ENCODE measurements at places on chromosomes 5 and 9.

DNA sequence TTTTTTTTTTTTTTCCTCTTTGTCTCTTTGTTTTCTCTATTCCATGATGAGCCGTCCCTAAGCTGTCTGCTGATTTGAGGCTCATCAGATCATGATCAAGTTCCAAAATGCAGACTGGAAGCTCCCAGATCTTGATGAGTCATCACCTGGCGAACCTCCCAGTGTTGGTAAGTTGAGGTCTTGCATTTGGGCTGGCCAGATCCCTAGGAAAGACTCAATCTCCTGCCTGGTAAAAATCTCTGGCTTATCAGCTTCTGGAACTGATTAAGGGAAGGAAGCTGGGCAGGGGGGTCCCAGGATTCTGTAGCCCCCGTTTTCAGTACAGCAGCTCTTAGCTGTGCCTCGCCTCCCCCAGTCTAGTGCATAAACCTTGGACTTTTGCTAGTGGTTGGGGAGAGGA lies 69.0 kb downstream of the TSPAN17 start:
- no peak for DNase-seq

- no peak for DNase-seq
Measured at GRCh38 chr5:6633469-6634245, 417 bp downstream of the SRD5A1 start.

GRCh38 chr9:98787766-98788335 lies 8.5 kb downstream of the ANKS6 start:
- DNase-seq: no peak

DNA sequence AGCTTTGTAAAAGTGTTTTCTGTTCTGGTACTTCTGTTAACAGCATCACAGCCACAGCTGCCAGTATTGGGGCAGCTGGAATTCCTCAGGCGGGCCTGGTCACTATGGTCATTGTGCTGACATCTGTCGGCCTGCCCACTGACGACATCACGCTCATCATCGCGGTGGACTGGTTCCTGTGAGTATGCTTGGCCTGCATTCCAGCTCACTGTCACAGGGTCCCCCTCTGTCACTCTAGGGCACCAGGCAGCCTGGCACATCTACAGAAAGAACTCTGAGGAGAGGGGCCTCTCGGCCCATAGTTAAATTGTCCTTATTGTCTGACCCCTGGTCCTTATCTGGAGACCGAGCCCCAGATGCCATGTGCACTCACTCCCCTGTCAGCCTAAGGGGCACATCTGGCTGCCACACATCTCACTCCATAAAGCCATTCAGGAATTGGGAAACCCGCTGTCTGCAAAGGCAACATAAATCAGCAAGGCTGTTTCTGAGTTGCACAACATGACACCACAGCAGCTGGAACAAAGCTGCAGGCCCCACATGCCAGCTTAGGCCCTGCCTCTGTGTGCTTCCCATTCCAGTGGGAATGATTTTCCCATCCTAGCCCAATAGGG lies 77.5 kb downstream of the SLC1A3 start:
- no peak for DNase-seq

DNA sequence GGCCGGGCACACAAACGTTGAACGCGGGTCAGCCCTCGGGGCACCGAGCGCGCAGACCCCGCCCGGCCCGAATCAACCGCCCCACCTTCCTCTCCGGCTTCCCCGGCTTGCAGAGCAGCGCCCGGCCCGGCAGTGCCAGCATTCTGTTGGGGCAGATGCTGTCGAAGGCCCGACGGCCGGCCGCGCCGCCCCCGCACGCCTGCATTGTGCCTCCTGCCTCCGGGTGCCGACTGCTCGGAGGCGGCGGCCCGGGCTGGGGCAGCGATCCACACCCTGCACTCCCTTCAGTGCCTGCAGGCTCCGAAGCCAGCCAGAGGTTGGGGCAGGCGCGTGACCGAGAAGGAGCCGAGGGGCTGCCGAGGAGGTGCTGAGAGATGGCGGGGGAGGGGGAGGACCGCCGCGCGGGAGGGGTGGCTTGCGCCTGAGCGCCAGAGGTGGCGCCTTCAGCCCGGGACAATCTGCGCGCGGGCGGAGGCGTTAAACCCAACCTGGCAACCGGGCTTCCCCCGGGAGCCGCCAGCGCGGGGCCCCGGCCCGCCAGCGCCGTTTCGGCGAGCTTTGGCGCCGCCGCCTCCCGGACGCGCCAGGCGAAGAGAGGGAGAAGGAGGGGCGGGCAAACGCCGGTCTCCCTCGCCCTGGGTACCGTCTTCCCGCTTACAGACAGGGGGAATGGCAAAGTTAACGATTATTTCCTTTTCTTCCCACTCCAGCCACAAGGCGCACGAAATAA lies at the start of gene MCIDAS:
TSS of gene MCIDAS (minus strand) at position 382 of the 730 bp plus-strand sequence. CDS start at position 205, 177 bp downstream.
- no peak for DNase-seq

DNA sequence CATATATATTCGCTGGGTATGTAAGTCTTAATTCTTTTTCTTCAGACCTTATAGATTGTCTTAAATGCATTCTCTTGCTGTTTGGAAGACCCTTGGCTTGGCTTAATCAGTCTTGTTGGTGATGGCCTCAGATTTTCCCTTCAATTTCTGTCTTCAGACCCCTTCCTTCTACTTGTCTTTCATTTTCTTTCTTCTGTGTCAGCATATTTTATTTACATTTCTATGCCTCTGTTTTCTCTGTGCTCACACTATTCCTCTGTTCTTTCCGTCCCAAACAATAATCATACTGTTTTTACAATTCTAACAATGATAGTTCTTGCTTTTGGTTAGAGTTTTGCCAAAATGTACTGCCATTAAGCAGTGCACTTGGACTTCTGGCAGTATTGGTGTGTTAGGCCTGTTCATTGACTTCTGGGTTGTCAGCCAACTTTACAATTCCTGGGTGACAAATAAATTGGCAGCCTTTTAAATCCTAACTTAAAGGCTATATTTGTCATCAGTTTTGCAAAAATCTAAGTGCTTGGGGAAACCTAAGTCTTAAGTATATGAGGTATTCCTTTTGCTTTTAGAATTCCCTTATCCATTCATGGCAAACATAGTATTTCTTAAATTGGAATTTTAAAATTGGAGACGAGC lies 8.0 kb downstream of the SRFBP1 start:
- DNase-seq: no peak

DNA sequence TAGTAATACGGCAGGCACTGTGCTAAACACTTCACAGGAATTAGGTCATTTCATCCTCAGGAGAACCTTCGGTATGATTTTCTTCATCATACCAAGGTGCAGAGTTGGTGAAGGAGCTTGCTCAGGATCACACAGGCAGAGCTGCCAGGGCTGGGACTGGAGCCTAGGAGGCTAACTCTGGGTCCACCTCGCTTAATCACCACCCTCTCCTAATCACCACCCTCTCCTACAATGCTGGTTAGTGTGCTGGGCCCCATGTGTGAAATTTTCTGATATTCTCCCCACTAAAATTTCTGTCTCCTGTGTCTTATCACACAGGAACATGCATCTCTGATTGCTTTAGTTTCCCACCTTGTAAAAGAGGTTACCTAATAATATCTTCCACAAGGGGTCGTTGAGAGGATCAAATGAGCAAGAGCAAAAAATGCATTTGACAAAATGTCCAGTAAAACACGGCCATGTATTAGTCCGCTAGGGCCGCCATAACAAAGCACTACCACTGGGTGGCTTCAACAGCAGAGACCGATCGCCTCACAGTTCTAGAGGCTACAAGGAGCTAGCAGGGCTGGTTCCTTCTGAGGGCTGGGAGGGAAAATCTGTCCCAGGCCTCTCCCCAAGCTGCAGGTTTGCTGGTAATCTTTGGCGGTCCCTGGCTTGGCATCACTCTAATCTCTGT lies 128.2 kb upstream of the NFIB start:
- no peak for DNase-seq

GRCh38 chr9:133934482-133935232 lies 57.5 kb downstream of the VAV2 start:
- no peak for DNase-seq

DNA sequence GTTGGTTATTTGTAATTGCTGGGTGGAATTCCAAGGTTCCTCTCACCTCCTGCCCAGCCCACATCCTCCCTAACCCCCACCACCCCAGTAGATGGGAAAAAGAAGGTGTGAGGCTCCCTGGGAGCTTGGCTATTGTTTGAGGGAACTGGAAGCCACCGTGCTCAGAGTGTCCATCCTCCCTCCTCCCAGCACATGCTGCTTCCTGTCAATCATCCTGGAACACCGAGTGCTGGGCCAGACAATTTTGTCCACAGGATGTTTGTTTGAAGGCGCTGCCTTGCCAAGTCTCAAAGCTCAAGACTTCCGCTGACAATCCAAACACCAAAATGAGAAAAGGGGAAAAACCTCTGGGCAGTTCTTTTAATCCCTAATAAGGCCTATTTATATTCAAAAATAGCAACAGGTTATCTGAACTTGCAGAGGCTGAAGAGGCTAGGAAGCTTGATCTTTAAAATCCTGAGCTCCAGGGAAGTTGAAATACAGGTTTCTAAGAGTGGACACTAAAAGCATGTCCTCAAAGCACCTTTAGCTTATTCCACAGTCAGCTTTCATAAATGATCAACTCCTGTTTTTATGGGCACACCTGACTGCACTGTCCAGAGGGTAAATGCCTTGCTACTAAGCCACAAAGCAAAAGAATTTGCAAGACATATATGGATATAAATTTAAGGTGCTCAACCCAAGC lies 286.7 kb downstream of the NFIB start:
- DNase-seq: no peak

DNA sequence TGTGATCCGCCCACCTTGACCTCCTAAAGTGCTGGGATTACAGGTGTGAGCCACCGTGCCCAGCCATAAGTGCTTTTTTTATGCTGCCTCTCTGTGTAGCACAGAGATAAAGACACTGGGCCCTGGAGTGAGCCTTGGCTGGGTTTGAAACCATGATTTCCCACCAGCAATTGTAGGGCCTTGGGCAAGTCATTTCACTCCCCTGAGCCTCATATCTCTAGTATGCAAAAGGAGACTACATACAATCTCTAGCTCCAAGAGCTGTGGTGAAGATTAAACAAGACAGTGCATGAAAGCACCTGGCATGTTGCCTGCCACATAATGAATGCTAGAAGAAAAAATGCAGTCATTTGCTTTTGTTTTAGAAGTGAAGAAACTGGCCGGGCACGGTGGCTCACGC lies 3.9 kb downstream of the FABP6 start:
- no peak for DNase-seq

DNA sequence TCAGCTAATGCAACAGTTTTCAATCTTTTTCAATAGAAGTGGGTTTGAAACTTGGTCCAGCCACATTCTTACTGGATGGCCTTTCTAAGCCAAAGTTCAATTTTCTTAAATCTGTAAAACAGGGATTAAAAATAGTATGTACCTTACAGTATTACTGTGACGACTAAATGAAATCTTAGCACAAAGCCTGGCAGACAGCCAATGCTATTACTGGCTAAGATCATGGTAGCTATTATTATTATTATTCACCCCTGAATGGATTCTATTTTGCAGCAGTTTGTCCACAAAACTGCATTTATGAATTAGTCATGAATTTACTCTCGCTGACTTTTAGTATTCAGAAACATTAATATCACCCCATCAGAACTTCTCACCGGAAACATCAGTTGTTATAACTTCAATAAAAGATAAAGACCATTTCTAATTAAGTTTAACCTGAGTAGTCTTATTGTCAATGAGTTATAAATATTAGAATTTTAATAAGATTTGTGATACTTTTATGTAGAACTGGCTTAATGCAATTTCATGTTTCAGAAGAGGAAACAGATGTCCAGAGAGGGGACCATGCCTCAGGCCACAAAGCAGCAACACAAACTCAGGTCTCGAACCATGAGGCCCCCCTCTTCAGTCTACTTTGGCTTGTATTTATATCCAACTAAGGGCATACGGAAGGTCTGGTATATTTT lies 468.2 kb downstream of the ARHGEF28 start:
- no peak for DNase-seq

DNA sequence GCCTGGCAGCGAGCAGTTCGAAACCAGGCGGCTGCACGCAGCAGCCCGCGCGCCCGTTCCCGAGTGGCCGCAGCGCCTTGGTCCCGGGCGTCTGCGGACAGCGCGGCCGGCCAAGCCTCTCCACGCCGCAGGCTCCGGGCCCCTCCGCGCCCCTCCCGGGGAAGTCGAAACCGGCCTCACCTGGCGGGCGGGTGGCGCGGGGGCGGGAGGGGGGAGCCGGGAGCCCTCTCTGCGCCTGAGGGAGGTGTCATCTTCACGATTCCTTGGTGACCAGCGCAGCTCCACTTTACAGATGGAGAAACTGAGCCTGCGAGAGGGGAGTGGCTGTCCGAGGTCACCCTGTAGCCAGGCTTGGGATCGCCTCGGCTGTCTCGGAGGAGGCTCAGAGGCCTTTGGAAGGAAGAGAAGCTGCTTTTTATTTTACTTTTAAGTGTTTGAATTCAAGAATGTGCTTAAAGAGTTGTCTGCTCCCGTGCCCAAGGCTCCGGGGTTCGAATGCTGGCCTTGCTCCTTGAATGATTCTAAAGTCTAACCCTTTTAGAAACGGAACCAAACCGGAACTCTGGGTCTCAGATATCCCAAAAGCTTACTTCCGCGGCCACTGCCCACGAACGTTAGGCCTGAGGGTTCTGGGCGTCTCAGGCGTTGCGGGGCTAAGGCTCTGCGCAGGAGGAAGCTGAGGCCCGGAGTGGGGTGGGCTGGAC lies 662 bp downstream of the SUSD3 start:
- no peak for DNase-seq

GRCh38 chr5:159104051-159104651 lies 4.4 kb upstream of the EBF1 start:
- DNase-seq: no peak

- no peak for DNase-seq
Measured at GRCh38 chr9:12633016-12633765, 60.0 kb upstream of the TYRP1 start.

GRCh38 chr5:172731680-172732074 lies 39.3 kb downstream of the DUSP1 start:
- DNase-seq: no peak

- DNase-seq: no peak
Measured at GRCh38 chr5:38697013-38697412, 140.6 kb upstream of the LIFR start.

DNA sequence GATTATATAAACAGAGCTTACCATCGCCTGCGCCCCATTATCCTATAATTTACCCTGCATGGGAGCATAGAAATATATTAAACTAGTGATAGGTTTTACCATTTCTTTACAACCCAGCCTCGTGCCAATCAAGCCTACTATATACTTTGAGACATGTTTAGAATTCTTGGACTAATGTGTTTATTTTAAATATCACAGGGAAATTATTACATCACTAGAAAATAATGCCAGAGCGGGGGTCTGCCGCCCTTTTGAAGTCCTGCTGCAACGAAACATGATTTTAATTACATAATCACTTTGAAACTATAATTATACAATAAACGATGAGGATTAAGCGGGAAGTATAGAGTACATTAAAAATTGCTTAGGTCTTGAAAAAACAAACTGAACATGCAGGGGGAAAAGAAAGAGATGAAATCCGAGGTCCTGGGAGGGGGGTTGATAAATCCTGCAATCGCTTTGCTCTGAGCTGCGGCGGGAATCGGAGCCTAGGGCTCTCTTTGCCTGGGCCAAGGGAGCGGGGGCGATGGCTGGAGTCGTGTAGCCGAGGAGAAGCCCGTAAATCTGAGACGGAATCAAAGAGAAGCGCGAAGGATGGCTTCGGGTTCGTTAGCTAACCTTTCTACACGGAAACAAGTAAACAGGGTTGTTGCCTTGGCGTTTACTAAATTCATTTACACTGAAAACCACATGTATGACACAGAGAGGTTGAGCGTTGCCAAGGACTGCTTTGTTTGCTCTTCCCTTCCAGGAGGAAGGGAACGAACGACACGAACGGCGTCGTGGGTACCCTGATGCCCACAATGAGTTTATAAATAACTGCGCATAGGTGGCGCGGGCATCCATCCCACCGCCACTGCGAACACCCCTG lies 127.6 kb downstream of the TMEM174 start:
- no peak for DNase-seq

- no peak for DNase-seq
Measured at GRCh38 chr9:112508377-112508776, 21.8 kb downstream of the KIAA1958 start.

Measured in activated naive CD8-positive, alpha-beta T cell treated with anti-CD3 and anti-CD28 coated beads, Interleukin-2, amount 50 U/mL, for 16 hours (primary cell).